Choroid plexus epithelial cell (primary cell): ENCODE measurements at places on chromosomes 2 and 18.

- no peak for DNase-seq
Observed at GRCh38 chr2:76178610-76179009, 467.9 kb upstream of the GCFC2 start.

DNA sequence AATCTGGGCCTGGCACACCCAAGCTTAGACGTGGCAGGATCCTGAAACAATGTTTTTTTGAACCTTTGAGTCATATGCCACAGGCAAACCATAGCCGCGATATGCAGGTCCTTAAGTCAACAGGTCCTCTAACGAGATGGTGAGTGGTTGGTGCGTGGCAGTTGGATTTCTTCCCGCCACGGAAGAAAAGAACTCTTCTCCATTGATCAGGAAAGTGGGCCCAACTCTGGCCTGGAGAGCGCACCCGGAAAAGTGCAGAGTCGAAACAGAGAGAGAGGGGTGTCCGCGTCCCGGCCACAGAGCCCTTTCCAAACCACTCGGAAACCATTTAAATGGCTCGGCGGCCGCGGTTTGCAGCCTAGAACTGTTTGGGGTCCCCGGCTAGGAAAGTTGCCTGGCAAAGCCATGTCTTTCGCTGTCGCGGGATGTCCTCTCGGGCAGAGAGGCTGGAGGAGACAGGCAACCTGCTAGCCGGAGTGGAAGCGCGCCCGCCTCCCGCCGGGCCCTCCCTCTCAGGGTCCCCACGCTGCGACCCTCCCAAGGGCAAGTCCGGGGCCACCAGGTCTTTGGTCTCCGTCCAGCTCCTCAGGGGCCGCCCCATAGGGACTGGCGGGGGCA lies 777 bp downstream of the GALNT3 start:
- DNase-seq = no peak

GRCh38 chr2:143719406-143719805 lies 590.2 kb downstream of the ARHGAP15 start:
- DNase-seq = no peak

- no peak for DNase-seq
Observed at GRCh38 chr18:7079231-7079630, 38.4 kb downstream of the LAMA1 start.

DNA sequence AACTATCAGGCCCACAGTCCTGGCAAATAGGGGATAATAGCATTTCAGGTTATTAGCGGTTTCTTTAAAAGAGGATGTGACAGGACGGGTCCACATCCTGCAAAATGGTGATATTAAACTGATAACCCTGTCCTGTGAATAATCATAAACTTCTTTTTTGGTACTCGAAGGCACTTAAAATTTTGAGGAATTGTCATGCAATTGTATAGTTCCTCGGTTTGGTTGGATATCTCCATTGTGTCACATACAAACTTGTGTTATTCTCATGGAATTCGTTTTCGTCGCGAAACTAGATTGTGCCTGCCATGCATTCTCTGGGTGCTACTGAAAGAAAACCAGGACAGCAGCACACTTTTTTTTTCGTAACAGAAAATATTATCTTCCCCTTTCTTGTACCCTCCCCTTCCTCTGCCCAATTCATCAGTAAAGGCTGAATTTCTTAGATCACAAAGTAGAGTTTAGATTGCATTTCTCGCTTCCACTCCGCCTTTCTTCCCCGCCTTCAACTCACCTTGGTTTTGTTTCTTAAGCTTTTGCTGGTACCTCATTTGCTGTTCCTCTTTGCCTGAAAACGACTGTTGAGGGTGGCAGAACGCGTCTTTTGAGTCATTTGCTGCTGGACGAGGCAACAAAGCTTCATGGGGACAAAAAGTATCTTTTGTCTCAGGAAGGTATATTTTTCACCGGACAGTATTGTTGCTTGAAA lies 1.3 kb downstream of the CERS6 start:
- DNase-seq = no peak

DNA sequence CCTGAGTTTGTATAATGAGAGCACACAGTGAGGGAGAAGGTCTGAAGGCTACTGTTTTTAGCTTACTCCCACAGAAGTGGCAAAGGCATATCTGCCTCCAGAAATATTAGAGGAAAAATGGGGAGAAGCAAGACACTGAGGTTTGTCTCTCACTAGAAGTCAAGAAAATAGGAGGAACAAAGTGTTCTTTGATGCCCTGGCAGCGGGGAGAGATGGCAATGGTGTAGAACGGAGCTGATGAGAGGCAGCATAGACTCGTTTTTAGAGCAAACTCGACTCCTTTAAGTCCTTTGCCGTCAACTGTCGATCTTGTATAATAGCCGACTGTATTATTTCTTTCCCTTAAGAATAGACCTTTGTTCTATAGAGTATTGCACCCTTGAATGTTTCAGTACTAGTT lies 73.8 kb downstream of the ANKRD44 start:
- no peak for DNase-seq

DNA sequence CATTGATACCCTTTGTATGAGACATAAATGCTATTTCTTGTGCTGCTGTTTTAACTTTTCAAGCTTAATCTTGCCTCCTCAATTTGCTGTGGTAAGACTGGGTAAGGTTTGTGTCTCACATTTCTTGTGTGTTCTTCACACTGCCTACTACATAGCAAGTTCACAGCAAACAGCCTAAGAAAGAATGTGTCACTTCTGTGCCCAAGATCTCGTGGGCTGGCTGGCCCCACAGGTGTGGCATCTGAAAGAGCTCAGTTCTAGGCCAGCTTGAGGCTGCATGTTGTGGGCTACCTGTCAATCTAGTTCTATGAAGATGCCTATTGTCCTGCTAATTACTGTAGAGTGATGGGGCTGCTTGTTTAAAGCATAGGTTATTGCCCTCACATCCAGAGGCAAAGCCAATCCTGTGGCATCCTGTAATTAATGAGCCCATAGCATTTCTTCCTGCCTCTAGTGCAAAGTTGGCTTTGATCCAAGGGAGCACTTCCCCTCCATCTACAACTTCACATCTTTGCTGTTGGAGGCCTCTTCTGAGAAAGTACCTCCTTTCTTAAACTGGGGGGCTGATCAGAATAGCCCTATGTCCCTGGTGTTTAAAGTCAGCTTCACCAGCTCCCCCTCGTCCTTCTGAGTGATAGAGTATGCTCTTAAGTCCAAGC lies 40.9 kb upstream of the ASPRV1 start:
- no peak for DNase-seq
